Right ventricle myocardium superior (tissue), 1 donor: ENCODE measurements at places on chromosomes 16 and 17. TPM values are rescaled to one million over a fixed set of nuclear protein-coding genes. Genes with fewer than 3 reads are reported as not detected.
A peak's percentile ranks its signal among the peaks of the same experiment; 100 is the strongest.

The CAVIN1 gene
- total RNA-seq: 200 TPM

The IGSF6 gene
- 2.5 TPM for total RNA-seq

The GPR179 gene
- 0.16 TPM for total RNA-seq

DNA sequence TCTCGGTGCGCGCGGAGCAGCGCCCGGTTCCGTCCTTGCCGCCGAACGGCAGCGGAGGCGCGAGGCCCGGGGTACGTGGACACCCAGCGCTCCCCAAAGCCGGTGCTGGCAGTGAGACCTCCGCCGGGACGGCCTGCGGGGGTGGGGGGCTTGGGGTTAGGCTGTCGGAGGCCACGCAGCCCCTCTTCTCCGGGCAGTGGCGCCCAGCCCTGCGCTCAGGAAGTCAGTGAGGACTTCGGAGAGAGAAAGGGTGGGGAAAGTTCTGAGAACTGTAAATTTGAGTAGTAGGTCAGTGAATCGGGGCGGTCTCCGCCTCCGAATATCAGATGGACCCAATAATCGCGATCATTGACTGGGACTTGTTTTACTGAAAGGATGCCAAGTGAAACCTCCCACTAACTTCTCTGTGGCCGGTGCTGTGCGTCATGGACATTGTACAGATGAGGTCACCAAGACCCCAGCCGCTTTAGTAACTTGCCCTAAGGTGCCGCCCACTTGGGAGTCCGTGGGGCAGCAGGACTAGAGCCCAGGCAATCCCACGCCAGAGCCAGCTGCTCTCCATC lies 468 bp downstream of the IL4R start:
- peak; percentile 72 for DNase-seq

DNA sequence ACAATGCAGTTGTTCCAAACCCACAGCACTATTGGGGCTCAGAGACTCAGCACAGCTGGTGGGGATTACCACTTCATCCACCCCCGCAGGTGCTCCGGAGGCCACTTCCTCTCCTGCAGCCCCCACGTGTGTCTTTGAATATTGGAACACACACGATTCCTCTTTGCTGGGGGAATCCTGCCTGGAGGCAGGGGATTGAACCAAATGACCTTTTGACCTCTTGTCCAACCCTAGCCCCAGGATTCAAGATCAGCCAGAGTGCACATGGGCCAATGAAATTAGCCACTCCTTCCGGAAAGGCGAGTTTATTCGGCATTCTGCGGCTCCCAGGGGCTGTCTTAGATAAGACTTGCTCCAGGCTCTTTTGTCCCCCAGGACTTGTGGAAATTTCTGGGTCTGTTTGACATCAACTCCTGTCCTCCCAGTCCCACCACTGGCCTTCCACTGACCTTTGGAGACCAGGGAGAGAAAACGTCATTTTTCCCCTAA lies 350.2 kb downstream of the FOXL1 start:
- DNase-seq: no peak

DNA sequence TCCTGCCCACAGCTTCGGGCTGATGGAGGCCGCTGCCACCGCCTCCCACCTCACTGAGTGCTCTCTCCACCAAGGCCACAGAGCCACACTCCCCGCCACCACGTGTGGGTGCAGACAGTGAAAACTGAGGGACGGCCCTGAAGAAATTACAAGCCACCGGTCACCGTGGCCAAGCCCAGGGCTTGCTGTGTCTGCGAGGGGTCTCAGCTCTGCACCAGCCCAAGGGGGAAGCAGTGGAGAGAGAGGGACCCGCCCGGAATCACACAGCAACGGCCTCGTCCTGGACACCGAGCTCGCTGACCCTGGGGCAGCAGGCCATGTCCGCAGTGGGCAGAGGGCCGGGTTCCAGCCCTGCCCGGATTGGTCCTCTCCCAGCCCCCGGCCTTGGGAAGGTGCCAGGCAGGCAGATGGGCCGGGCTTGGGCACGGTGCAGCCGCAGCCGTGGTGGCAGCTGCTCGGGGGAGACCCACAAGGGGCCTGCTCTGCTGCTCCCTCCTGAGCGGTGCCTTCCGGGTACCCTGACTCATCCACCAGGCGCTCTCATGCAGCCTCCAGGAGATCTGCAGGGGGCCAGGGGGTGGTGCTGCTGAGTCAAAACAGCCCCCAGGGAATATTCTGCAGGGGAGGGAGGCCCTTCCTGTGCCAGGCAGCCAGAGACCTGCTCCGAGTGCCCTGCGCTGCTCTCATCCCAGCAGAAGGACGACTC lies 52.0 kb downstream of the CBFA2T3 start:
- DNase-seq: no peak

GRCh38 chr16:12162151-12162985 lies 185.8 kb downstream of the SNX29 start:
- no peak for DNase-seq

GRCh38 chr16:72905581-72905980 lies 142.3 kb downstream of the ZFHX3 start:
- no peak for DNase-seq

- DNase-seq: no peak
Observed at GRCh38 chr17:65629234-65629690, 67.8 kb upstream of the AXIN2 start.

The CTRL gene
- 0.78 TPM for total RNA-seq

DNA sequence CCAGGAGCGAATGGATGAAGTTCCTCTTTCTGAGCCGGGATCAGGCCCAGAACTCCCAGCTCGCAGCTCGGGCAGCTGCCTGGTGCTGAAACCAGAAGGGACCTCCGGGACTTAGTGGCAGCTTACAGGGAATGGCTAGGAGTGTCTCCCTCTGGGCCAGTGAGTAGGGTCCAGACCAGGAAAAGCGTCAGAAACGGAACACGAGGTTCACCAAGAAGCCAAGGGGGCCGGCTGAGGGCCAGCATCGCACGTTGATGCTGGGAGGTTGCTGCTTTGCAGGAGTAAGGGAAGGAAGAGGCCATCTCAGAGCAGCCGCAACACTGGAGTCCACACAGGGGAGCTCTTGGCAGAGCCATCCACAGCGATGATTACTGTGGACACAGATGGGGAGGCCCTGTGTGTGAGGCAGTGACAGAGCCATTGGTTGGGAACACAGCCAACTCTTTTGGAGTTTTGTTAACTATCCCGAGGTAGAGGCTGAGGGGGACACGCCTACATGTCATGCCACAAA lies 74.0 kb upstream of the CREBBP start:
- peak; percentile 49 for DNase-seq

GRCh38 chr16:74874123-74874522 lies 99.5 kb upstream of the FA2H start:
- DNase-seq: no peak

- no peak for DNase-seq
Observed at GRCh38 chr17:16214190-16215001, 938 bp downstream of the NCOR1 start.

GRCh38 chr16:66008136-66008535 lies 358.4 kb upstream of the CDH5 start:
- no peak for DNase-seq

DNA sequence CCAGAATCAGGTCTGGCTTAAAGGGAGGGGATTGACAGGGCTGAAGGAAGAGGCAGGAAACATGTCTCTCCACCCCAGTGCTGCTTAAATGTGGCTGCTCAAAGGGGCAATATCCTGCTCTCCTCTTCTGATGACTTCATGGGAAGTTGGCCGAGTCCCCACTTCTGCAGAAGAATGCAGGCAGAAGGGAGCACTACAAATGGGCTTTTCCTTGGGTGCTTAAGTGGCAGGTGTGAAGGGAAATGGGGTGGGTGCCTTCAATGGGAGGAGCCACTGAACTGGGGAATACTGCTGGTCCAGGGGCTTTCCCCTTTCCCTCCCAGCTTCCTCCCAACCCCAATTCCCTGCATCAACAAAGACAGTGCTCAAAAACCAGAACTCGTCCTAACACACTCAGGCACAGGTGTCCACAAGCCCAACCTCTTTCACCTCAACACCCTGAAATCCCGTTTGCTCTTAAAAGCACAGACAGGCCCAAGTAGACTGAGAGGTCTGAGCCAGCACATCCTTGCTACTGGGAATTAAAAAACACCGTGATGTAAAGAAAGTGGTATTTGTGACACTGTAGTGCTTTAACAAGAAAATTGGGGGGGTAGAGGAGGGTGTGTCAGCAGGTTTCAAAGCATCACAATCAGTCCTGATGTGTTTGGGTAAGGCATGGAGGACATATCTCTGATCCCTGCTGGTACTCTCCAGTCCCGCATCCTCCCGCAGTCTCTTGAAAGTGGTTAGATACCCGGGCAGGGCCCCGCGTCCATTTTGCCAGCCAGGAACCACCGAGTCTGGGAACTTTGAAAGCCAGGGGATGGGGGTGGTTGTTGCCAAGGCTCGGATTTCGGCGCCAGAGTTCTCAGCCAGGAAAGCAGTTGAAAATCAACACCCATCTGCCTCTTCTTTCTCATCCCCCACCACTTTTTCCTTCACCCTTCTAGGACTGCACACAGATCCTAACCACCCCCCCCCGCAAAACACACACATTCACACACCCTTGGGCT lies 1.6 kb downstream of the CA10 start:
- DNase-seq: no peak

- no peak for DNase-seq
Observed at GRCh38 chr17:17071531-17072360, 29.5 kb downstream of the MPRIP start.

The SDR42E1 gene
- total RNA-seq: 0.73 TPM

The ZNF768 gene
- 71.7 TPM for total RNA-seq

DNA sequence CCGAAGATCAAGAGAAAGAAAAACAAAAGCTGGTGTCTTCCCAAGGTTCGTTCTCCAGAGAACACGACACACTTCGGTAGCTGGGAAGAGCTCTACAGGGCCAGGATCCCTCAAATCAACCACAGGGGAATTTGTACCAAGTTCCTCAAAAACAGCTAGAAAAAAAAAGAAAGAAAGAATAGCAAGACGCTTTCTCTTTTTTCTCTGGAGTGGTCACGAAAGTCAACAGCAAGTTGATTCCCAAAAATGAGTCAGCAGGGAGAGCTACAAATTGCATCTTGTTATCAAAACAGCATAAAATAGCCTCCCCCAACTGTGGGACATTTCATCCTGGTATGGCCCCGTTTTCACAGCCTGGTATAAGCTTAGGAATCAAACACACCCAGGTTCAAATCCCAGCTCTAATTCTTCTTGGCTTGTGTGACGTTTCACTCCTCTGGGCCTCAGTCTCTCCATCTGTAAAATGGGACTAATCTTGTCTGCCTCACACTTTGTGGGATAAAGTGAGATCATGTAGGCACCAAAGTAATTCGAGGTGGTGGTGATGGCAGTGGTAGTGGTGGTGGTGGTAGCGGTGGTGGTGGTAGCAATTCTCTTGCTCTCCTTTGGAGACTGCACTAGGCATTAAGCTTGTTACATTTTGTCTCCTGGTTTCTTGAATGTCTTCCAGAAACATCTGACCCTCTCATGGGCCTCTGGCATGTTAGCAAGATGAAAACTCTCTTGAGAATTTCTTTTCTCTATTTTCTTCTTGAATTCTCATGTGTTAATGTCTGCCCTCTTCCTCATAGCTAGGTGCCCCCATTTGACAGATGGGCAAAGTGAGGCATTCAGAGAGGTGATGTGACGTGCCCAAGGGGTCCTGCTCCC lies 988 bp upstream of the IL21R start:
- no peak for DNase-seq

DNA sequence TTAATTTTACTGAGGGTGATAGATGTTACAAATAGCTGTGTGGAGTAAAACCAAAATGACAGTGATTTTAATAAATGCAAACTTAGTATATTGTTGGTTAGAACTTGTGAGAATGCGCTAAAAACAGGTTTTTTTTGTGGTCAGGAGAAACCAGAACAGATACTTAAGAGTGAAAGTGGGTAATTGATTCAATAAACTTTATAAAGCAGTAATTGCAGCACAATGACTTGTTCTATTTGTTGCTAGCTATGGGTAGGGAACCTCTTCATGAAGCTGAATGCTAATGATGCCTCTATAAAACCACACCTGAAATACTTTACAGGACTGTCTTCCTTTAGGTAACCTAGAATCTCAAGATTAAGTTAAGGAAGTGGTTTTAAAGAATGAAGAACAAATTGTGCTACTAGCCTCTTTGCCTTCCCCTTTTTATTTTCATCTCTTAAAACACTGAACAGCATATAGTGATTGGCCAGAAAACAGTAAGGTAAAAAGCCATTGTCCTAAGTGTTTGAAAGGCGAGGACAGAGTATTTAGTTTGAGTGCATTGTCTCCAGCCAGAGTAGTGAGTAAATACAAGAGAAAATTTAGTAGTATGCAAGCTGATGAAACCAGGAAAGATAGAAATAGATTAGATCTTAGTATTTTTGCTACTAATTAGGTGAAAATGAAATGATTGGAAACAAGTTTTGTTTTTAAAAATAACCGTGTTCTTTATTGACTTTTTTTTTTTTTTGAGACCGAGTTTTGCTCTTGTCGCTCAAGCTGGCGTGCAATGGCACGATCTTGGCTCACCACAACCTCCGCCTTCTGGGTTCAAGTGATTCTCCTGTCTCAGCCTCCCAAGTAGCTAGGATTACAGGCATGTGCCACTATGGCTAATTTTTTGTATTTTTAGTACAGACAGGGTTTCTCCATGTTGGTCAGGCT lies 6.0 kb downstream of the GGNBP2 start:
- DNase-seq: no peak

The SLC5A10 gene
- not detected for total RNA-seq

The SLC13A5 gene
- total RNA-seq: not detected

- DNase-seq: no peak
Observed at GRCh38 chr16:47258874-47259461, 115.2 kb upstream of the NETO2 start.

The BRIP1 gene
- total RNA-seq: 0.22 TPM

DNA sequence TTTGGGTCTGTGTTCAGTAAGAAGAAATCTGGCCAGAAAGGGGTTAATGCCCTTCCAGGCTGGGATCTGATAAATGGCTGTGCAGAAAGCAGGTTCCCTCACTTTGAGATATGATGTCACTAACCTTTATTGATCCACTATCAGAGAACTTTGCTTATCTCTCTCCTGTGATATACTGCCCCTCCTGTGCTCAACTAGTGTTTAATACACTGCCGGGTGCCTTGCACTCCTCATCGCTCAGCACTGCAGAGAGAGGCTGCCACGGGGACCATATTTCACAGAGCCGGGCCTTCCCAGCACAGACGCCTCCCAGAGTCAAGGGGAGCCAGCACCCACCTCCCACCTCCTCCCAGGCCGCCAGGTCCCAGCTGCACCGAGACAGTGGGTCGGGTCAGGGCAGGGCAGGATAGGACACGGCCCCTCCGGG lies 20.2 kb downstream of the ZFHX3 start:
- DNase-seq: no peak

The FAM171A2 gene
- 0.62 TPM for total RNA-seq
